NCI-H82 (cell line): ENCODE measurements at places on chromosomes 6 and 20.

GRCh38 chr20:46112430-46113112 lies 5.5 kb upstream of the CD40 start:
- peak; percentile 73 for DNase-seq

DNA sequence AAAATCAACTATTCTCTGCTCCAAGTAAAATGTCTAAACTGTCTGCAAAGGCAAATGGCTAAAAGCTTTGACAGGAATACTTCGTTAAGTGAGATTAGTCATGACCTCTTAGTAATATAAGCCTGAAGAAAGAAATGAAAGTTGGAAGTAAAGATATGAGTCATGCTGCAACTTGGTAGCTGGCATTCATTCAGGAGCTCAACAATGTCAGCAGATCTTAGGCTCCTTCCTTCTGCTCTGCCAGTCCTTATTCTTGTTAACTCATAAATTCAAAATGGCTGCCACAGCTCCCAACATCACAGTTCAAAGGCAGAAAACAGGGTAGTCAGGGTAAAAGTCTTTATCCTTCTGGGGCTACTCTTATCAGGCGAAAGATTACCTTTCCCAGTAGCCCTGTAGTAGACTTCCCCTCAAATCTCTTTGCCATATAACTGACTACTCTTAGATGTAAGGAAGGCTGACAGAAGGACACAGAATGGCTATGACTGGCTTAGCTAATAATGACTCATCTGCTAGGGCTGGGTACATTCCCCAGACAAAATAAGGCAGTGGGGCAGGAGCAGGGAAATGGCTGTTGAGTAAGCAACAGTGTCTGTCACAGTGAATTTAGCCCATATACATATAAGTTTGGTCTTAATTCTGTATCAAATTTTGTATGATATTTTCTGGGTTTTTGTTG lies 24.4 kb upstream of the C6orf62 start:
- DNase-seq = no peak

DNA sequence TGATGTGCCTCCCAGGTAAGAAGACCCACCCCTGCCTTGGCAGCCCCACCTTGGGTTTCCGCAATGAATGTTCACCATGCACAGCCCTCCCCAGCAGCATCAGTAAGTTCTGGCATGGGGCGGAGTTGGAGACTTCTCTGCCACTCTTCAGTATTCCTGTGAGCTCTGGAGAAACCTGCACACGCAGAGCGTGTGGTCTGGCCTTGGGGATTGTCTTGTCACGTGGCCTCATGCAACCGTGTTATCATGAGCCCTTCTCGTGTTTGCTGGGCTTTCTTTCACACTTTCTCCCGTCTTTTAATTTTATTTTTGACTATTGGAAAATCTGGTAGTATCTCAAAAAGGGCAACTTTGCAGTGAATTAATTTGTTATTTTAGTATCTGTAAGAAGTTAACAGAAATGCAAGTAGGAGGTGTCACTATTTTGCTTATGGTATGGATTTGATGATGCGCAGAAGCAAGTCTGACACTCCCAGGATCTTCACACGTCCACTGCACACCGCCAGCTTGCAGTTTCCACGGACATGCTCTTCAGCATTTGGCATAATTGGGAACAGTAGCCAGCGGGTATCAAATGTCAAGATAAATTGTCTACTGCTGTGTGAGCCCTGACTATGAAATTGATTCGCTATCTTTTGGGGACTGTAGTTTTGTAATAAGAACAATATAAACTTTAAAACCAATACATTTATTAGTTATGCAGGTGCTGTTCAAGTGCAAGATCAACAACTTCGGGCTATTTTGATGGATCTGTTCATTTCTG lies 463.5 kb downstream of the QKI start:
- DNase-seq = no peak

- DNase-seq = peak; percentile 77
These were observed 37.8 kb downstream of the EIF2S2 start for GRCh38 chr20:34074101-34074760.

DNA sequence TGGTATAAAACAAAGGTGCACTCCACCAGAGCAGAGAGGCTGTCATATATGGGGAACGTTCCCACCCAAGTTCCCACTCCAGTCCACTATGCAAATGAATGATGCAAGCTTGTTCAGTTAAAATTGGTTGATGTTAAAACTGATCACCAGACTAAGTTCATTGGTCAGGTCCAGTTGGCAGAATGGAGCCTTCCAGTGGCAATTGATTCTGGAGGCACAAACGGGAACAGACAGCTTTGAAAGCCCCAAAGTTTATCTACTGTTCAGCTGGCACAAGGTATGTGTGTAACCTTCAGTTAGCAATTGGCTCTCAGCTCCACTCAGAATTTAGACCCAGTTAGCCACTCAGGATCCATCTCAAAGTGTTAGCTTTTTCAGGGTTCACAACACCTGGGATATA lies 119.4 kb upstream of the CEP85L start:
- no peak for DNase-seq
